ENCODE measurements at places on chromosomes 12 and 14.

DNA sequence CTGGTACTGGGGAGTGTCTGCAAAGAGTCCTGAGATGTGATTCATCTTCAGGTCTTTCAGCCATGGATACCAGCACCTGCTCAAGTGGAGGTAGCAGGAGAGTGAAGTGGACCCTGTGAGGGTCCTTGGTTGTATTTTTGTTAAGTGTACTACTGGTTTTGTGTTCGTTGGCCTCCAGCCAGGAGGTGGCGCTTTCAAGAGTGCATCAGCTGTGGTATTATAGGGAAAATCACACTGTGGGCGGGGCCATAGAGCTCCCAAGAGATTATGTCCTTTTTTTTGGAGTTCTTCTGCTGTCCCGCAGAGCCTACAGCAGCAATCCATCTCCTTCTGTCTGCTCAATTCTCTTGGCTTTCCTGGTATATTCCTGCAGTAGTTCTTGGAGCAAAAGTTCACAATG lies 66.8 kb downstream of the SPATA7 start:
- no peak for DNase-seq

- no peak for DNase-seq
Measured at GRCh38 chr14:93893661-93894261, 33.4 kb upstream of the FAM181A start.

GRCh38 chr14:69951935-69952334 lies 72.7 kb downstream of the SMOC1 start:
- no peak for DNase-seq

- no peak for DNase-seq
Measured at GRCh38 chr12:49146406-49146805, 15.2 kb upstream of the TUBA1B start.

DNA sequence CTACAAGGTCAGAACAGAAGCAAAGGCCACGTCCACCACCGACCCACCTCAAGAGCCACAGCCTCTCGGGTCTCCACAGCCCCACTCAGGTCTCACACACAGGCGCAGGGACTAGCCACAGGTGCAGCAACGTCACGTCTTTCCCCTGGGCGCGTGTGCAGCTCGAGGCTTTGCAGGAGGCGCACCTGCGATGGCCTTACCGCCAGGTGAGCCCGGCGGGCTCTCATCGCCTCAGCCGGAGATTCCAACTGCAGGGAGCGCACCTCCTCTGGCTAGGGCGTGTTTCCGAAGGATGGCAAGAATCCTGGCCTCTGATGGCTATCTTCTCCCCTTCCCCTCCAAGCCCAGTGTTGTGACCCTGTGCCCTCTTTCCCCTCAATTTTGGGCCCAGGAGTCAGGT lies at the start of gene HIGD1C:
TSS of gene HIGD1C (plus strand) at position 35 of the 400 bp plus-strand sequence. CDS start 1,455 bp downstream, outside the sequence.
- no peak for DNase-seq

DNA sequence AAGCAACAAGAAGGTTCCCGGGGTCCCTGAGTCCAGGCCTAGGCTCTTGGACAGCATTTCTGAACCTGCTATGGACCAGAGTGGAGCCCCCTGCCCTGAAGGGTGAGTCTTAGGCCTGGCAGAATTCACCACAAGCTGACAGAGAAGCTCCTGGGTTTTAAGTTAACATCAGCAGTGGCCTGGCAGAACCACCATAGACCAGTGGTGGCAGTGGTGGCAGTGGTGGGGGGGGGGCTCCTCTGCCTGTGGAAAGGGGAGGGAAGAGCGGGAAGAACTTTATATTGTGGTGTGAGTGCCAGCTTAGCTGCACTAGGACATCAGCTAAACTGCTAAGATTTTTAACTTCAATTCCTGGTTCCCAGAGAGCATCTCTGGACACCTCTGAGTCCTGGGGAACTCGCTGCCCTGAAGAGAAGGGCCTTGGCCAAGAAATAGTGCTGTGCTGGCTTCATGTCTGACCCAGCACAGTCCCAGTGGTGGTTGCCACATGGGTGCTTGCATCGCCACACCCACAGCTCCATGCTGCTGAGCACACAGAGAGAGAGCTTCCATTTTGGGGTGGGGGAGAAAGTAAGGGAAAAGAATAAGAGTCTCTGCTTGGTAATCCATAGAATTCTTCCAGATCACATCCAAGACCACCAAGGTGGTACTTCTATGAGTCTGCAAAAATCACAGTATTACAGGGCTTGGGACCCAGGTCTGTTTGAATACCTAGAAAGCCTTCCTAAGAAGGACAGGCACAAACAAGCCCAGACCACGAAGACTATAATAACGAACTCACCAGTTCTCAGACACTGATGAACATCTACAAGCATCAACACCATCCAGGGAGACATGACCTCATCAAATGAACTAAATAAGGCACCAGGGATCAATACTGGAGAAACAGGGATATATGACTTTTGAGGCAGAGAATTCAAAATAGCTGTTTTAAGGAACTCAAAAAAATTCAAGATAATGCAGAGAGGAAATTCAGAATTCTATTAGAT lies 20.4 kb upstream of the RNF212B start:
- no peak for DNase-seq

- no peak for DNase-seq
Measured at GRCh38 chr12:93177208-93178153, 200.2 kb upstream of the NUDT4 start.

DNA sequence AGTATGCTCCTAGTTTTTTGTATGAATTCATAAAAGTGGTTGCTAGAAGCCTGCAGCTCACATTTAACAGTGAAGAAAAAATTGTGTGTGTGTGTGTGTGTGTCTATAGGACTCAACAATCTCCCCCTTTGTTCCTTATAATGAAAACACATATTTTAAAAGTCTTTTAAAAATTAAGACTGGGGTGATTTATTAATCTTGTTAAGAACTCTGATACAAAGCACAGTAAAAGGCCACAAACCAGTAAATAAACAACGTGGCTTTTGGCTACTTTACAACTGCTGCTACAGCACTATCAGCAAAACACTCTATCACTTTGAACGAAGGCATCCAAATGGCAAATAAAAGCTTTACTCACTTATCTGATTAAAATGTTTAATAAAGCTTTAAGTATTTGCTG lies 594 bp upstream of the VCPKMT start:
- no peak for DNase-seq

GRCh38 chr14:58082491-58083098 lies 69.4 kb downstream of the ARMH4 start:
- DNase-seq: no peak

- no peak for DNase-seq
Measured at GRCh38 chr12:46160981-46161690, 107.7 kb downstream of the SLC38A1 start.

- DNase-seq: no peak
Measured at GRCh38 chr14:25041484-25041883, 8.5 kb downstream of the STXBP6 start.

- DNase-seq: no peak
Measured at GRCh38 chr14:99947695-99948094, 117.5 kb upstream of the EVL start.

DNA sequence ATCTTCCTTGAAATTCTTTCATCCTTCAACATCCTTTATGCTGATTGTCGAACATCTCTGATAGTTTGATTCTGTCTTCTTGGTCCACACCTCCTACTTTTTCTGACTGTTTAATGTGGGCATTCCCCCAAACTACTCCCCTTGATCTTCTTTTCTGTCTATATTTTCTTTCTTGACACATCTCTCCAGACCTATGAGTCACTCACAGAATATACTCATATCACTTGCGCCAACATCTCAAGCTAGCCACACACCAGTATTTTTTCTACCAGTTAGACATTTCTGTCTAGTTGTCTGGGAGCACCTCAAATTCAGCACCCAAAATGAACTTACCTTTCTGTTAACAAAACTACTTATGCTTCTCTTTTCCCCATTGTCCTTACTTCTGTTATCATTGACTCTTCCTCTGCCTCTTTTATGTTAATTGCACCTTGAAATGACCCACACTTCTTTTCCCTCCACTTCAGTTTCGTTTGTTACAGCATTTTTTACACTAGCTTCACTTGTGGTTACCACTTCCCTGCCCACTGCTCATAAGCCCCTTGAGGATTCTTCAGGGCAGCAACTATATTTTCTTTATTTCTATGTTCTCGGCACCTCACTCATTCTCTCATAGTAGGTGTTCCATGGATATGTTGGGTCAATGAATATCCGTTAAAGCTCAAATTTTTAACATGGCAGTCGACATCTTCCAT lies 33.5 kb downstream of the TSHR start:
- no peak for DNase-seq

GRCh38 chr12:117042862-117043261 lies 56.4 kb downstream of the TESC start:
- no peak for DNase-seq

GRCh38 chr12:105613887-105614286 lies 283.4 kb downstream of the C12orf75 start:
- no peak for DNase-seq

GRCh38 chr12:64877363-64878004 lies 53.0 kb downstream of the TBC1D30 start:
- no peak for DNase-seq

DNA sequence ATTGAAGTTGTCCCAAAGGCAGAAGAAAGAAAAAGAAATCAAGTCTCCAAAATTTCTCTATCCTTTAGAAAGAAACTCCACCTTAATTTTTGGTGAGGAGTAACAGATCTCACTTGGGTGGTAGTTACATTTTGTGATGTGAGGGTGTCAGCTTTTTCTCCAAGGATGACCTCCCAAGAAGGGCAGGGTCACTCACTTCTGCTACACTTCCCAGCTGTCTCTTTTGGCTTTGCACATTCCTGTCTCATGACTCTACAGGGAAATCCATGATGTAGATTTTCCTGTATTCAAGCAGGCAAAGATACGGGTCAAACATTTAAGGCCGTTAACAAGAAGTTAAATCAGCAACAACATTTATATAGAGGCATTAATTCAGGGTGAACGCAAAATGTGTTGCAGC lies 1016.4 kb downstream of the NRXN3 start:
- DNase-seq: no peak

DNA sequence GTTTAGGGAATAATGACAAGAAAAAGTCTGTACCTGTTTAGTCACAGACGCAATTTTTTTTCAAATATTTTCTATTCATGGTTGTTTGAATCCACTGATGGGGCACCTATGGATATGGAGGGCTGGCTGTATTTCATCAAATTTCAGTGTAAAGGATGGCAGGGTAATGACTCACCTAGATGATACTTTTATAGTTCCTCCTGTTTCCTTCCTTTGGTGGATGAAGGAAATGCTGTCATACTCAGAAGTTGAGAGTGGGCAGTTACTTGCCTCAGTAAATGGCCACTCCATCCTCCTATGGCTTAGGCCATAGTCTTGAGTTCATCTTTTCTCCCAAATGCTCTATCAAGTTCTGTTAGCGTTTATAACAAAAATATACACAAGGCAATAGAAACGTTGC lies 18.9 kb upstream of the C12orf71 start:
- DNase-seq: no peak

- DNase-seq: peak; percentile 80
Measured at GRCh38 chr12:118061011-118061872, at the start of gene WSB2. WSB2 (minus strand) TSS chr12:118061179; CDS start chr12:118061048, 131 bp downstream.

DNA sequence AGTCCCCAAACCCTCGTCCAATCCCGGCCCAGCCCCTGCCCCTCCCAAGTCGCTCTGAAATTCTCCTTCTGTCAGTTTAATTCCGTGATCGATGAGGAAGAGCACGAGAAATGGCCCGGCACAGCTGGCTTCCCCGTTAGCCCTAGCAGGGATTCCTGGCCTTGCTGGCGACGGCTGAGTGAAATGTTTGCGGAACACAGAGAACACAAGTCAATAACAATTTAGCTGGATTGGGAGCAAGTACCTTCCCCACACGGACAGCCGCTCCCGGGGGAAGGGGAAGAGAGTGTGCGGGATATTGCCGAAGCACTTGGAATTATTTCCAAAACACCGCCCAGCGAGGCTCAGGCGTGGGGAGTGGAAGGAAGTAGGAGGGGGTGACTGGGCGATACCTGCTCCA lies 134.6 kb downstream of the RBM19 start:
- no peak for DNase-seq

- DNase-seq: no peak
Measured at GRCh38 chr14:79134361-79134760, 964.2 kb downstream of the NRXN3 start.

DNA sequence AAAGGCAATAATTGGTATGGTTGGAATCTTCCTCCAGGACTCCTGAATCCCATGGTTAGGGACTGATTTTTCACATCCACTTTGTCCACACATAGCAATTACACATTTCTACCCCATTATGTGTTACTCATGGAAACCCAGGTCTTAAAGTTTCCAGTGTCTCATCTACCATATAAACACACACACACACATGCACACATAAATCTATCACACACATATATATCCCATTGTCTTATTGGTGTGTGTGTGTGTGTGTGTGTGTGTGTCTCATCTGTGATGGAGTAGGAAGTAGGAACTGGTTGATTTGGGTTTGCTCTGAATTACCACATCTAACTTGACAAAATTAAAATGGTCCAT lies 525.4 kb downstream of the FUT8 start:
- no peak for DNase-seq

GRCh38 chr14:92556863-92557543 lies 43.4 kb downstream of the RIN3 start:
- DNase-seq: no peak

DNA sequence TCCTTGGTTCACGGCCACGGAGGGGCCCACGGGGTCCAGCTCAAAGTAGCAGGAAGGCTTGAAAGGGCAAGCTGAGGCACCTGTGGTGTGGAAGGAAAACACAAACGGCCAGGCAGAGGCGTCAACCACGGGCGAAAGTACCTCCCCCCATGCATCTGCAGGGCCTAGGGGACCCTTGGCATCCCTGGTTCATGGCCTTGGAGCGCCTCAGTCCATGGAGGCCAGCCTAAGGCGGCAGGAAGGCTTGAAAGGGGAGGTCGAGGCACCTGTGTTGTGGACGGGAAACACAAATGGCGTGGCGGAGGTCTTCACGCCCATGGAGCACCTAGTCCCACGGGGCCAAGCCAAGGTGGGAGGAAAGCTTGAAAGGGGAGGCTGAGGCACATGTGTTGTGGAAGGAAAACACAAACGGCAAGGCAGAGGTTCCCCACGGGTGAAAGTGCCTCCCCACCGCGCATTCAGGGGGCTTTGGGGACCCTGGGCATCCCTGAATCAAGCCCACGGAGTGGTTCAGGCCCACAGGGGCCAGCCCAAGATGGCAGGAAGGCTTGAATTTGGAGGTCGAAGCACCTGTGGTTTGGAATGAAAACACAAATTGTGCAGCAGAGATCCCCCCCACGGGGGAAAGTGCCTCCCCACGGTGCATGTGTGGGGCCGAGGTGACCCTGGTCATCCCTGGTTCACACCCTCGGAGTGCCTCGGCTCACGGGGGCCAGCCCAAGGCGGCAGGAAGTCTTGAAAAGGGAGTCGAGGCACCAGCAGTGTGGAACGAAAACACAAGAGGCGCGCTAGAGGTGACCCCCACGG lies 380.8 kb downstream of the ALG10 start:
- DNase-seq: peak; percentile 16

DNA sequence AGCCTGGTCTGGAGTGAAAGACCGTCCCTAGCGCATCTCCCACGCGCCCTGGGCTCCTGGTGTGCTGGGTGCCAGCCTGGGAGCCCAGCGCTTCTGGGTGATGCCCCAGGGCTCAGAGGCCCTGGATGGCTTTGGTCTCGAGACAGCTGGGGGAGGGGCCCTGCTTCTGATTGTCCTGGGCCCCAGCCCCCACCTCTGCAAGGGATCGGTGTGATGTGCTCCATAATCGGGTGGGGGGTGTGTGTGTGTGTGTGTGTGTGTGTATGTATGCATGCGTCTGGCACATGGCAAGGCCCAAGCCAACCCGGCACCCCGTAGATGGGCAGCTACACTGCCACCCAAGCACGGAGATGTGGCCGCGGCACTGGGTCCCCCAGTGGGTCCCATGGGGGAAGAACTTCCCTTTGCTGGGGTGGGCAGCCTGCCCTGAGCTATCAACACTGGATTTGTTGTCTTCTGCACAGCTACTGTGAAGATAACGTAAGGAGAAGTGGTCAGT lies 3.1 kb downstream of the ZBTB42 start:
- DNase-seq: no peak

- DNase-seq: no peak
Measured at GRCh38 chr14:35337269-35338255, 45.4 kb downstream of the PSMA6 start.
